Epithelial cell of alveolus of lung (primary cell): ENCODE measurements at places on chromosomes 2 and 18. TPM values are rescaled to one million over a fixed set of nuclear protein-coding genes. Genes with fewer than 3 reads are reported as not detected.

COLEC11 gene
- 2.9 and 3.5 TPM in 2 replicates for total RNA-seq

TANK gene
- total RNA-seq: 44.7 and 70.5 TPM in 2 replicates

ABCG8 gene
- total RNA-seq: not detected in 2 replicates

IL37 gene
- total RNA-seq: not detected in 2 replicates

COL6A3 gene
- 1,213 and 2,045 TPM in 2 replicates for total RNA-seq

THADA gene
- 11.8 and 14.7 TPM in 2 replicates for total RNA-seq

IL1F10 gene
- not detected in 2 replicates for total RNA-seq

TOGARAM2 gene
- 0.13 TPM in 1 of 2 replicates, not detected in the other for total RNA-seq

ZNG1B gene
- 9.6 and 17.3 TPM in 2 replicates for total RNA-seq

RBM44 gene
- total RNA-seq: 0.08 TPM in 1 of 2 replicates, not detected in the other

FBXO36 gene
- 4.3 and 9.1 TPM in 2 replicates for total RNA-seq

KRTCAP3 gene
- total RNA-seq: 2.7 TPM in 1 of 2 replicates, not detected in the other

RNF149 gene
- 32.9 and 36.6 TPM in 2 replicates for total RNA-seq

DTYMK gene
- 24.0 and 66.8 TPM in 2 replicates for total RNA-seq

GALR1 gene
- not detected in 2 replicates for total RNA-seq

AP1S3 gene
- 3.7 and 5.5 TPM in 2 replicates for total RNA-seq

RMDN2 gene
- 2.2 and 5.0 TPM in 2 replicates for total RNA-seq

MAIP1 gene
- 25.7 and 49.2 TPM in 2 replicates for total RNA-seq

DNAH6 gene
- under 0.01 and 0.08 TPM in 2 replicates for total RNA-seq

DTNA gene
- 6.6 and 10.2 TPM in 2 replicates for total RNA-seq

LYG2 gene
- total RNA-seq: not detected in 2 replicates
